Stimulated activated CD4-positive, alpha-beta T cell treated with anti-CD3 and anti-CD28 coated beads, Interleukin-15, amount 100 ng/mL, for 1 hour (primary cell): ENCODE measurements at places on chromosomes 5 and 9.

DNA sequence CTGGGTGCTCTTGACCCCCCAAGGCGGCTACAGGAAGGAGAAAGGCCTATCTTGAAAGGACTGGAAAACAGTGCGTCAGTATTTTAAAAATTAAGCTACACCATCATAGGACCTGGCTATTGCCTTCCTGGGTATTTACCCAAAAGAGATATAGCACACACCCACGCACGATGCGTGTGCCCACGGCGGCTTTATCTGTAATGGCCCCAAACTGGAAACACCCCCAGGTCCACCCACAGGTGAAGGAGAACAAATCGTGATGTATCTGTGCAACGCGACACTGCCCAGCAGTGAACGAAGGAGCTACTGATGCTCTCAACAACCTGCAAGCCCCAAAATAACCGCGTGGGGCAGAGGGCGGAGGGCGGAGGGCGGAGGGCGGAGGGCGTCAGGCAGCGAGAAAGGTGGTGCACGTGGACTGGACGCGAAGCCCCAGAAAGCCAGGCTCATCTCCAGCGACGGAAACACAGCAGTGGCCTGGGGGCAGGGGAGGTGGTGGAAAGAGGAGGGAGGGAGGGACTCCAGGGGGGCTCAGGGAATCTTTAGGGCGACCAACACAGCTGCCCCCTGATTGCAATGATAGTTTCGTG is 12.4 kb upstream of the PTGDS start:
- DNase-seq, result no peak

- DNase-seq, result no peak
These were observed 7.0 kb downstream of the MAMDC4 start for GRCh38 chr9:136858844-136859757.

GRCh38 chr5:154278908-154279307 is 88.4 kb downstream of the GALNT10 start:
- no peak for DNase-seq

DNA sequence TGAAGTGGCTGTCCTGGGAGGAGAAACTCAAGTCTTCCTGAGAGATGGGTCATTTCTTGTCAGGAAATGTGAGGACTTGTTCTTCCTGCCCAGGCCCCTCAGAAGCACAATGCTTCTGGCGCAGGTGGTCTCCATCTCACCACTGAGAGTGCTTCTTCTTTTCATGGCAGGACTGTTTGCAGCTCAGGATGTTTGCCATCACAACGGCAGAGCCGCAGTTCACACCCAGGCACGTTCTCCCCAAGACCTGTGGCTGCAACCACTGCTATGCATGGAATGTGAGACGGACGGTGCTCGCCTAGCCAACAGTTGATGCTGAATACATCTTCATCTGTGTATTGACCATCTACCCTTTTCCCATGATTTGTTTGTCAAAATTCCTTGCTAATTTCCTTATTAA is 216.3 kb downstream of the GADD45G start:
- no peak for DNase-seq

GRCh38 chr5:107302441-107302840 is 368.3 kb downstream of the EFNA5 start:
- no peak for DNase-seq

- no peak for DNase-seq
These were observed 17.2 kb upstream of the RGS3 start for GRCh38 chr9:113446323-113446740.

GRCh38 chr9:20356403-20357036 is 265.8 kb downstream of the MLLT3 start:
- peak; percentile 8 for DNase-seq

DNA sequence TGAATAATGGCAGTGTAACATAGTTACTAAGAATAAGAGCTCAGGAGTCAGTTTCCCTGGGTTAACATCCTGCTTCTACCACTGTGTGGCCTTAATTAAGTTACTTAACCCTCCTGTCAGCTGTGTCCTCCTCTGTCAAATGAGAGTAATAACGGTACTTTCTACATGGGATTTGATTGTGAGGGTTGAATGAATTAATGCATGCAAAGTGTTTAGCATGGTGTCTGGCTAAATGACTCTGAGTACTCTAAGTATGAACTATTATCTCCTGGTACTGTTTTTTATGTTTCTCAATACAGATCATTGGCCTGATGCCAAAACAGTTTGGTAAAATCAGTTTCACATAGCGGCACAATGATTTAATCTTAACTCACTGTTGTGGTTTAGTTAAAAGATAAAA is 19.6 kb downstream of the ZNF131 start:
- no peak for DNase-seq

GRCh38 chr9:114551750-114552685 is 35.6 kb upstream of the ATP6V1G1 start:
- no peak for DNase-seq

GRCh38 chr5:143412661-143413342 is 9.3 kb upstream of the NR3C1 start:
- DNase-seq, result no peak

DNA sequence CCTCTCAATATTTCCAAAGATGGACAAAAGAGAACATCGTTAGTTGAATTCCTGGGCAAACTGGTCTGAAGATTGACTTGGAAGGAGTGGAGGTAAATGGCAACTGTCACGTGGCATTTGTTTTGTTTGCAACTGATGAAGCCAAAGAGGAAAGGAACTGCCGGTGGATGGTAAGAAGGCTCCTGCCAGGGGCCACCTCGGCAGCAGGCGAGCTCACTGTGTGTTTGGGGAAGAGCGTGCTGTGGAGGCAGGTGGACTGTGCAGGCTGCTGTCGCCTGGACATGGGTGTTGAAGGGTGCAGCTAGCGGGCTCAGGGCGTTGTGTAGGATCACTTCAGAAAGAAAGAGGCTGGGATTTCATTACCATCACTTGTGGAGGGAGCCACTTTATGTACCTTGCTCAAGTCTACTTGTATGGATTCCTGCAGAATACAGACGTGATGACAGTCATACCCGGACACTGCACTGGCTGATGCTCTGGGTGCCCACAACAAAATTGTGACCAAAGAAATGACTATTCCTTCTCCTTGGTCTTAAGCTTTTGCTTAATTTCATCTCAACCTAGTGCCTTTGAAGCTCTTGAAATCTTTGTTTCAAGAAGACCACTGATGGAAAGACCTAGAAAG is 72.7 kb downstream of the MAP1B start:
- no peak for DNase-seq

- no peak for DNase-seq
These were observed at the start of gene HMCN2 for GRCh38 chr9:130265431-130266235. TSS of gene HMCN2 (plus strand) at chr9:130265760. CDS start at chr9:130265879, 119 bp downstream.

GRCh38 chr5:117191251-117191650 is 616.6 kb upstream of the SEMA6A start:
- no peak for DNase-seq

GRCh38 chr5:143244000-143244736 is 159.3 kb downstream of the NR3C1 start:
- DNase-seq, result no peak

DNA sequence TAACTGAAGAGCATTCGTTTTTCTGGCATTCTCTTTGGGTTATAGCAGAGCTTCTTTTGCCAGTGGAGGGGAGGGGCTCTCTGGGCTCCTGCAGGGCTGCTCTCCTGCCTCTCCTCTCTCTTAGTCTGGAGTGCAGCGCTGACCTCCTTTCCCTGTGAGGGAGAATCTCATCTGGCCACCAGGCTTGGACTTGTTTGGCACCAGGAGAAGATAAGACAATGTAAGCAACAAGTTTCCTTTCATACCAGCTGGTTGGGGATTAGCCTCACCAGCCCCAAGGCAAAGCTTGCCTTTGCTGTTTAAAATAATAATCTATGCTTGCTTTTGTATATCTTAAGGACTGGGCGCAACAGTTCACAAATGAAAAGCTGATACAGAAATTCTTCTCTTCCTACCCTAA is 196.4 kb downstream of the TLE4 start:
- DNase-seq, result no peak

DNA sequence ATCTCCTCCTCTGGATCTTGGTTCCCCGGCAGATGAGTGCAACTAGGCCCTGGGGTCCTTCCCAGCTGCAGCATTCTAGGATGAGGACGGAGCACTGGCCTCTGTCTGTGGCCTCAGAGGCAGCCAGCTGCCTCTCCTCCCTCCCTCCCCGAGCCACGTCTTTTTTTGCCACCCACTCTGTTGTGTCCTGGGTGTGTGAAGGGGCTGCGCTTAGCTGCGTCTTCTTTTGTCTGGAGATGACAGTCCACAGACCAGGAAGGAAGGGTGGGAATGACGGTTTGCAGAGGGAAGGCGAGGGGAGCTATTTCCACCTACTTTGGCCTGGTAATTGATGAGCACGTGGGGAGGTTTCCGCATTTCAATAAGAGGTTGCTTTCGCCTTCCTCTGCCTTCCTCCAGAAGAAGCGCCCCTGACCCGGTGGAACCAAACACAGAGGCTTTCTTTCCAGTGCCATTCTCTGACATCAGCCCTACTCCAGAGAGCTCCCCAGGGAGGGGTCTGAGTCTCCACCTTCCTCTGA is 34.5 kb upstream of the GABRP start:
- no peak for DNase-seq

DNA sequence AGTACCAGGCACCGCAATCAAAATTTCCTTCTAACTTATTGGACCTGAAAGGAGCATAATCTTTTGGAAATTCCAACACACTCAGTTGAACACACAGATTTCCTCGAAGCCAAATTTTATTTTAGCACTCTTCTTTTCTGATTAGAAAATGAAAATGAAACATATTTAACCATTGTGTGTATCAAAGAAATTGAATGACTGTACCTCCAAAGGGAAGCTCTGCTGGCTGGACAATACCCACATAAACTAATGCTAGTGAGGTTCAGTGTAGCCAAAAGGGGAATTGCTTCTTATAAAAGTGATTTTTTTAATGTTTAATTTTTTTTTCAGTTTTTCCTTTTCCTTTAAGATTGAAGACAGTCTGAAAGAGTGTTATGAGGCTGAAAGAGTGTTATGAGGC is 239.6 kb upstream of the NREP start:
- no peak for DNase-seq

DNA sequence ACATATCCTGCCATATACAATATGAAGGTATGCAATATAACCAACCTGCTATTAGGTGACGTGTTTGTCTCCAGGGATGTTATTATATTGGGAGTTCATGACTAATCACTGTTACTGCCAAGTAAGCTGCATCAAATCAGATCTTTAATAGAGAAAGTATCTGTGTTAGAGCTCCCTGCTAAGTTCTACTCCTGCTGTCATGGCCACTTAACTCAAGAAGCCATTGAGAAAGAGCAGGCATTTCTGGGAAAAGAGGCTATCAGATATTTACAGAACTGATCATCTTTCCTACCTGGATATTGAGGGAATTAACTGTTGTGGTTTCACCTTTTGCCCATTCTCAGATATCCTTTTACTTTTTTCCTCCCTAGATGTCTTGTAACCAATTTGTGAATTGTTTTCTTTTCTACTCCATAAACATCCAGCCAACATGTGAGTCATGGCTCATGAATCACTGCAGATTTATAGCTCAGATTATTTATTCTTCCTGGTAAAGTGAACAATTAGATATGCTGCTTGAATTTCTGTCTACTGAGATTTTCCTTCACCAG is 634.8 kb upstream of the FAM174A start:
- DNase-seq, result no peak

DNA sequence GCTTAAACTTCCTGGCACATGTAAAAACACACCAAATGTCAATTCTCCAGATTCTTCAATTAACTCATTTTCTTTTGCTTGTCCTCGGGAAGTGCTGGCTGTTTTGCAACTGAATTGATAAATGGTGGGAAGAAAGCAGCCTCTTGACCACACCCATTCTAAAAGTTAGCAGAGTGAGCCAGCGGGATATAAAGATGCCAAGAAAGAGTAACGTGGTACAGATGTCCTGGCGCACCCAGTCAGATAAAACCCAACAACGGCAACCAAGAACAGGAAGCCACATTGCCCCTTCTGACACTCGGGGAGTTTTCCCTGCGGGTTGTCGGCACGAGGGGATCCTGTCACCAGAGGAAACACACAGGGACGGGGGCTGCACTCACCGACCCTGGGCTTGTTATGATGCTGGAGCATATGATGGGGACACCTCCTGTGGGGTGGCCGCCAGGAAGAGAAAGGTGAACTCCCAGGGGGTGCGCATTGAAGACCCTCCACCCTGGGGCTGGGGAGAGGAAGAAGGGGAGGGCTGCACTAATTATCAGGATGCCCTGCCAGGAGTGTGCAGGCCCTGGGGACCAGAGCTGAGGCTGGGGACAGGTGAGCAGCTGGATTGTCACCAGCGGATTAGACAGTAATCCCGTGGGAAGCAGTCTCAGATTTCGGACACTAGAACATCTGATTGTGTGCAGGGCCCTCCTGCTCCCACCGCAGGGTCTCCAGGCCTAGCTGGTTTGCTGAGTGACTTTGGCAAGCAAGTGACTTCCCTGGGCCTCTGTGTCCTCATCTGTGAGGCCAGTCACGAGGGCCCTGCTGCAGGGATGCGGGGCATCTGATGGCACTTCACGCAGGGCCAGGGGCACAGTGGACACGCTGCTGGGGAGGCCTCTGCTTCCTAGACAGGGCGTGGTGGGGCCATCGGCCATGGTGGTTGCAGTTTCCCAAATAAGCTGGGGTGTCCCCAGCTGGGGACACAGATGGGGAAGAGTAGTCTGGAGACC is 59.2 kb downstream of the CRB2 start:
- DNase-seq, result no peak

GRCh38 chr9:91146391-91147019 is 215.2 kb downstream of the AUH start:
- no peak for DNase-seq

DNA sequence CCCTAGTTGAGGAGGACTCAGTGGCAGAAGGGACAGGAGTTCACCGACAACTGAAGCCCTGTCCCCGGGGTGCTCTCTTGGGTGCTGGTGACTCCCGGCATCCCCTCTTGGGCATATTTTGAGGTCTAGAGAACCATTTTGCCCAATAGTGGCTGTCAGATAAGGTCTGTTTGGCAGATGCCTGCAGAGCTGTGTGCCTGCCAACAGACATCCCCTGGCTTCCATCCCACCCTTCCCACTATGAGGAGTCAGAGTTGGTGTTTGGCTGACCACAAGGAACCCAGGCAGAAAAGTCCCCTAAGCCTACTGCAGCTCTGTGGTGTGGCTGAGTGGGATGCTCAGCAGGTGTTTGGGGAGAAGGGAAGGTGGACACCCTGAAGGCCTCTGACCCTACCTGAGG is 207.0 kb downstream of the AUH start:
- no peak for DNase-seq

DNA sequence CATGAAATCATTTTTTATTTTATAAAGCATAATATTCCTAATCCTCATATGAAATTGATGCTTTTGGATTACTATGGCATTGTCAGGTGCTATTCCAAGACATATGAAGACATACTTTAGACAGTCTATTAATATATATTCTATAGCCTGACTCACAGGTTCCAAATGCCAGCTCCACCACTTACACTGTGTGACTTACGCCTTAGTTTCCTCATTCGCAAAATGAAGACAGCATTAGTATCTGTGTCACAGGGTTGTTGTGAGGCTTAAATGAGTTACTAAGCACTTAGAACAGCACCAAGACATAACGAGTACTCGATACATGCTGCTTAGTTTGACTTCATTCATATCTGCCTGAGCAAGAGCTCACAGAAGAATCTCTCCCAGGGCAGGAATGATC is 132.2 kb upstream of the PTGER4 start:
- no peak for DNase-seq
